Kidney epithelial cell (primary cell): ENCODE measurements at places on chromosomes 5 and 9. TPM values are rescaled to one million over a fixed set of nuclear protein-coding genes. Genes with fewer than 3 reads are reported as not detected.
A peak's percentile ranks its signal among the peaks of the same experiment; 100 is the strongest.

GRCh38 chr5:83096660-83097339, 19.5 kb downstream of the XRCC4 start:
- DNase-seq: no peak

DNA sequence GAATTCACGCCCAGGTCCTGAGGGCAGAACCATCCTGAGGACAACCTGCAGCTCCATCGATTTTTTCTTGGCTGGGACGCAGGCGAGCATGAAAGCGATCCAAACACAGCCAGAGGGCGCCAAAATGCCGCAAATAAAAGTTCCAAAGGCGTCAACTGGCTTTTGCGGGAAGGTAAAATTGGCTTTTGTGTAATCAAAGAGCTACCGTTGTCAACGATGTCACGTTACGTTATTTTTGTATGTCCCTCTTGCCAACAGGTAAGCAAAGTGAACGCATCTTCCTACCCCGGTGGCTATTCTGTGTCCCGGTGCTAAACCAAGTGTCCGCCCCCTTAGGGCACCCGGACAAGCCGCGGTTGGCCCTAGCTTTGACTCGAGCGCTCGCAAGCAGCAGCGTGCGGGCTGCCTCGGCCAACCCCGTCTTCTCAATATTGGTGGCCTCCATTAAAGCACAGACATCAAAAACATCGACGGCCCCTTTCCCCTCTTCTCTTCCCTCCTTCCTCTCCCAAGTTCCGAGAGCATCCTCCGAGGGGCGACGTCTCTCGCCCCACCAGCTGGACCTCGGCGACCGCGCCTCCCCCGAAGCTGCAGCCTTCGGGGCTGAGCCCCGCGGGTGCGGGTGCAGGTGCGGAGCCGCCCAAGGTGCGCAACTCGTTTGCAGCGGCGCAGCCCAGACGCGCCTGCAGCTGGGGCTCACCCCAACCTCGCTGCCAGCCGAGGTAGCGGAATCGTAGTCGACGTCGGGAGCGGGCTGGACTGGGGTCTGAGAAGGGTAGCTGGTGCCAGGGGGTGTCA, 1.1 kb upstream of the BASP1 start:
- DNase-seq: no peak

- DNase-seq: no peak
Measured at GRCh38 chr5:67077296-67077695, 119.3 kb downstream of the CD180 start.

GRCh38 chr5:178464431-178465048, 125.7 kb downstream of the COL23A1 start:
- no peak for DNase-seq

The SOHLH1 gene
- total RNA-seq: not detected in 2 replicates

- no peak for DNase-seq
Measured at GRCh38 chr9:128863647-128864046, 18.1 kb downstream of the KYAT1 start.

DNA sequence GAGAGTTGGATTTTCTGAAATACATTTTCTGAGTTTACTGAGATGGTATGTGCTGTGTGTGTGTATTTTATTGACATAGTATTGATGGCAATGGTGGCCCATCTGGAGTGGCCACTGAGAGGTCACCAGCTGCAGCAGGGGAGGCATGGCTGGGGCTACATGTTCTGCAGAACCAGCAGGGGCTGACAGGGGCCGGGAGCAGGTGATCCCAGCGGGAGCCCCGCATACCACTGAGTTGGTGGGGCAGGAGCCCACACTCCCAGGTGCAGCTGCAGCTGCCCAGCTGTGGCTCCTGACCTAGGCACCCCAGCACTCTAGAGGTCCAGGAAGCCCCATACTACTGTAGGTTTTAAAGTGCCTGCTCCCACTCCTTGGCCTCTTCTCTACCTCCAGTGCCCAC, 1044.2 kb upstream of the CDH9 start:
- DNase-seq: no peak

DNA sequence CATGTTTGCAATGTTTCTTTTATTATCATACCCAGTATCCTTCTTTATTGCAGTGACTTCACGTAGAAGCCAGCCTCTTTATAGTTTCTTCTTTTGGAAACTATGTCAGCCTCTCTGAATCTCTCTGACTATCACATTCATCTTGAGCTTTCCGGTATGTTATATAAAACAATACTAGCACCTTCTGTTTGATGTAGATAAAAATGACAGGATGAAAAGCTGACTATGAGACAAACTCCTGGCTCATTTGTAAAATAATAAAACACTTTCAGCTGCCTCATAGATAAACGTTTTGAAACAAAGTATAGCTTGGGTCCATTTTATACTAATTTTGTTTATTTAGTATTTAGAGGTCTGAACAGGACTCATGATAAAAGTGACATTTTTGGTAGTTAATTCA, 1145.4 kb upstream of the NUDT12 start:
- no peak for DNase-seq

GRCh38 chr5:164869325-164869724, 1363.9 kb downstream of the MAT2B start:
- no peak for DNase-seq

The SREK1IP1 gene
- total RNA-seq: 7.9 and 8.1 TPM in 2 replicates

GRCh38 chr5:31194892-31195555, 1.5 kb downstream of the CDH6 start:
- no peak for DNase-seq

- no peak for DNase-seq
Measured at GRCh38 chr9:117485176-117485575, 70.3 kb upstream of the ASTN2 start.

- DNase-seq: no peak
Measured at GRCh38 chr5:115375893-115376292, 79.4 kb upstream of the CCDC112 start.

The LIX1 gene
- 0.07 TPM in 1 of 2 replicates, not detected in the other for total RNA-seq

DNA sequence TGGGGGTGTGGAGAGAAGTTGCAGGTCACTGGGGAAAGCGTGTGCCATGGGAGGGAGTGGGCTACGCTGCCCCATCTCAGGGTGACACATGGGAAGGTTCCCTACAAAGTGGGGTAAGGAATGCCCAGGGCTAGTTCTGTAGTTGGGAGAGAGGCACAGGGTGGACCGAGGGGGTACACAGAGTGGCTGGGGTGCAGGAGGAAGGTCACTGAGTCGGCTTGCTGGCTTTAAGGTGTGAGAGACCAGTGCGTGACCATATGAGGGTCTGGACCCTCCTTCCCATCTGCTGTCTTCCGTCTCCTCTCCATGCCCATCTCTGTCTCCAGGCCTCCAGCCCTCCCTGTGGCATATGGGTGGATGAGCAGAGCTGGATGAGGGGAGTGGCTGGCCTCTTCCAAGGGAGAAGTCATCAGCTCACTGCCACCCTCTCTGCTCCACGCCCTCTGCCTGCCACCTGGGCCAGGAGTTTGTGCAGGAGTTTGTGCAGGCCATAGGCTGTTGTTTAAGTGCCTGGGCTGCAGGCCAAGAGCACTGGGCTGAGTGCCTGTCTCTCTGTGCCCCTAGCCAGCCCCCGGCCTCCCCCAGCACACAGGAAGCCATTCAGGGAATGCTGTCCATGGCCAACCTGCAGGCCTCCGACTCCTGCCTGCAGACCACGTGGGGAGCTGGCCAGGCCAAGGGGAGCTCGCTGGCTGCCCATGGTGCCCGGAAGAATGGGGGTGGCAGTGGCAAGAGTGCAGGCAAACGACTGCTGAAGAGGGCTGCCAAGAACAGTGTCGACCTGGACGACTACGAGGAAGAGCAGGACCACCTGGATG, 96.8 kb downstream of the PHF2 start:
- no peak for DNase-seq

- peak; percentile 26 for DNase-seq
Measured at GRCh38 chr9:132160802-132161742, 786 bp upstream of the NTNG2 start.

DNA sequence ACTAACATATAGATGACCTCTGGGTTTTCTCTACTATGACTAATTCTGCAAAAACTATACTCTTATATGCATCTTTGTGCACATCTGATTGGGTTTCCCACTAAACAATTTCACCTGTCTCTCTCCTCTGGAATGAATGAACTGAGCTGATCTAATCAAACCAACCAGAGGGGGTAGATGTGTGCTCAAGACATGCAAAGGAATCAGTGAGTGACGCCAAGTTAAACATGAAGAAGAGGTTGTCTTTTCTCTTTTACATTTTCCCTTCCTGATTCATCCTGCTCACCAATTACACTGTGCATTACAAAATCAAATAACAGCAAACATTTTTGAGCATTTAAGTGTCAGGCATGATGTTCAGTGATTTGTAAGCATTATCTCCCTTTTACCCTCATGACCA, 29.6 kb upstream of the GRXCR2 start:
- no peak for DNase-seq
